ENCODE measurements at places on chromosomes 16 and 17.

GRCh38 chr16:15536843-15537242 is 102.5 kb downstream of the BMERB1 start:
- DNase-seq: no peak

DNA sequence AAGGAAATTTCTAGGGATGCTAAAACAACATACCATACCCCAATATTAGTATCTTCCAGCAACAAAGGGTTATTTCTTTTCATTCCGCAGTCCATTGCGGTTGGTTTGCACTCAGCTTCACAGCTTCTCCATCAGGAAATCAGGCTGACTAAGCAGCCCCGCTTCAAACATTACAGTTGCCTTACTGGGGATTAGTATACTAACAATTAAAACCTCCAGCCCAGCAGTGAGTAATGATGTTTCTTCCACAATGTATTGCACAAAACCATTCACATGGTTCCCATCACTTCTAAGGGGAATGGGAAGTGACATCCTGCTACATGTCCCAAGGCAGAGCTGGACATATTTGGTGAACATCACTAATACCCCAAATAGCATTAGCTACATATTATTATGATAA is 1384.9 kb downstream of the CDH8 start:
- DNase-seq: peak; percentile 42

- DNase-seq: no peak
Observed at GRCh38 chr16:89577055-89577759, 1.6 kb downstream of the CPNE7 start.

- DNase-seq: no peak
Observed at GRCh38 chr16:83623091-83623730, 184.6 kb upstream of the HSBP1 start.

- peak; percentile 16 for DNase-seq
Observed at GRCh38 chr17:29012535-29012934, 6.7 kb upstream of the SEZ6 start.

- no peak for DNase-seq
Observed at GRCh38 chr17:51057534-51057933, 63.1 kb downstream of the SPAG9 start.

DNA sequence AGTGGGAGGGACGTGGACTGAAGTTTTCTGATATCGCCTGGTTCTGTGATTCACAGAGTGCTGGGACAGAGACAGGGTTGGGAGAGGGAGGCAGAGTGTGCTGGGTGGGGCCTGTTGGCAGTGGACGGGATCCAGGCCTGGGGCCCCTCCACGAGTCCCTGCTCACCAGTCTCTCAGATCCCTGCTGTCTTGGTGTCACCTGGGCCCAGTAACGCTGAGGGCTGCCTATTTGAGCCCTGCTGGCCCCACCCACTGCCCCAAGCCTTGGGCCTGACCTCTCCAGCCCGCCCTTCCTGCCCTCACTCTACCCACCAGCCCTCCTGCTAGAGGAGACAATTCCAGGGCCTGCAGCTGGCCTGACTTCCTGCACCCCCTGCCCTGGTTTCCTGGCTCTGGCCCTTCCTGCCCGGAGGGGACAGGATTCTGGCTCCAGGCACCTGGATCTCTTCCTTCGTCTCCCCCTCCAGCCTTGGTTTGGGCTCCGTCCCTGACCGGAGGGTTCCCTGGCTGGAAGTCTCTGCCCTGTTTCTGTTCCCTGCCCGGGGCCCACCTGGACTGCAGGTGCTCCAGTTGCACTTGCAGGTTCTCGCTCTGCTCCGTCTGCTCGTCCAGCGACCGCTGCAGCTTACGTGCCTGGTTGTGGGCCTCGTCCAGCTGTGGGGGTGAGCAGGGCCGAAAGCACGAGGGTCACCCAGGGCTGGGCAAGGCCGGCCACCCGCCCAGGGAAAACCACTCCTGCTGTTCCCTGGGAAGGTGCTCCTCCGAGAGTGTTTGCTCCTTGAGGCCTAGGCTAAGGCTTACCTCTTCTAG is 21.4 kb downstream of the CCDC102A start:
- DNase-seq: no peak

DNA sequence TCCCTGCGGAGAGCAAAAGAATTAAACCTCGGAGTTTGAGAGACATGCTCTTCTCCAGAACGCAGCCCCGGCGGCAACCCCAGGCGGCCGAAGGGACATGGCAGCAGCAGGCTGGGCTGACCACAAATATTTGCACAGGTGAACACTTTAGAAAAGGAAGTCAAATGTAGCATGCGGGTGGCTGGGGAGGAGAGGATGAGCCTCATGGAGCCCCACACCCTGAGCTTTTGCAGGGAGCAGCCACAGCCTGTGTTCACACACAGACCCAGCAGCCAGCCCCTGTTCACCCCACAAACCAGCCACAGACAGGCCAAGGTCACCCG is 17.8 kb downstream of the HS3ST6 start:
- DNase-seq: no peak

- DNase-seq: no peak
Observed at GRCh38 chr17:34113089-34113488, 142.0 kb upstream of the CCL2 start.

GRCh38 chr16:35184356-35184870 is 1725.0 kb downstream of the TP53TG3F start:
- DNase-seq: no peak

DNA sequence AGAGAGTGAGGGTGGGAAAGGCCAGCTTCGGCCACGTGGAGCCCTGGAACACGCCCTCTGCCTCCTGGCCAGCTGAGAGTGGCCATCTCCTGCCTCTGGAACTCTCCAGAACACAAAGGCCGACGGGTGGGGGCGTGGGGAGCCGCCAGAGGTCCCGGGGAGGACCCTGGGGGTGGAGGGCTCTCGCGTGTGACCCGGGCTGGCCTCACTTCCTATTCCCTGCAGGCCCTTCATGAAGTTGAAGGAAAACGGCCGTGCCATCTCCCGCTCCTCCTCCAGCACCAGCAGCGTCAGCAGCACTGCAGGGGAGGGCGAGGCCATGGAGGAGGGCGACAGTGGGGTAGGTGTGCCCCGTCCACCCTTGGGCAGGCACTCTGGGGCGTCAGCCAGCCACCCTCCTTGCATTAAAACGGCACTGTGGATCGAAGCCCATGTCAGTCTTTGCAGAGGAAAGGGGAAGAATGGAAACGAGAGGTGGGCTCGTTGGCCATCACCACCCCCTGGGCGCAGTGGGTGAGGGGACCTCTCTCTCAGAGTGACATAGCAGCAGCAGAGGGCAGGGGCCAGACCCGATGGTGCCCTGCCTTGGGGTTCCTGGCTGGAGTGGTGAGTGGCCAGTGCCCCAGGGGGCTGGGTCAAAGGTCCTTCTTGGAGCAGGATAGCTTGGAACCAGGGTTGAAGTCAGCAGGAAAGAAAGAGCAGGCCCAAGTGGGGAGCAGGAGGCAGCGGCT is 37.1 kb downstream of the OR1D5 start:
- no peak for DNase-seq

- peak; percentile 11 for DNase-seq
Observed at GRCh38 chr16:73196670-73197069, 148.7 kb upstream of the ZFHX3 start.

DNA sequence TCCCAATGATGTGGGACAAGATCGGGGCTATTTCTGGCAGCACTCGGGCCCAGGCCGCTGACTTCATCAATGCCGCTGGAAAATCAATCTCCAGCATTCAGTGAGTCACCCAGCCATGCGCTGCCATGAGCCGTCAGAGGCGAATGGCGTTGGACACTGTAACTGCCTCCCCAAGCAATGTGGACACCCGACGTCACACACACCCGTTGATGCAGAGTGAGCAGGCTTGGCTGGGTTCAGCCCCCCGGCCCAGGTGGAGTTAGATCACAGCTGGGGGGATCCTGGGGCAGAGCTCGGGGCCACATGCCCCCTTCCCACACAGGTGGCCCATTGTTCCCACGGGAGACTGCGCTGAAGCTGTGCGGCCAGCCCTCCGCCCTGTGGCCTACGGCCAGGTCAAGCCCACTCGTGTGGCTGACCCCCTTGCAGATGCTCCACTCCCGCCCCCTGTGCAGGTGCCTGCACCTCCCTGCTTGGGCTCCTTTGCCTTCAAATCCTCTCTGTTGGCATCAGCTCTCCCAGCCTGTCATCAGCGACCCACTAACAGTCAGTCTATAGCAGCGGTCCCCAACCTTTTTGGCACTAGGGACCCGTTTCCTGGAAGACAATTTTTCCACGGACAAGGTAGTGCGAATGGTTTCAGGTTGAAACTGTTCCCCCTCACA is 89.9 kb downstream of the TBC1D16 start:
- no peak for DNase-seq

- DNase-seq: no peak
Observed at GRCh38 chr17:42436391-42436790, 13.3 kb upstream of the CAVIN1 start.

All from MV-4-11 (cell line).